ENCODE measurements at places on chromosomes 3 and 15.

DNA sequence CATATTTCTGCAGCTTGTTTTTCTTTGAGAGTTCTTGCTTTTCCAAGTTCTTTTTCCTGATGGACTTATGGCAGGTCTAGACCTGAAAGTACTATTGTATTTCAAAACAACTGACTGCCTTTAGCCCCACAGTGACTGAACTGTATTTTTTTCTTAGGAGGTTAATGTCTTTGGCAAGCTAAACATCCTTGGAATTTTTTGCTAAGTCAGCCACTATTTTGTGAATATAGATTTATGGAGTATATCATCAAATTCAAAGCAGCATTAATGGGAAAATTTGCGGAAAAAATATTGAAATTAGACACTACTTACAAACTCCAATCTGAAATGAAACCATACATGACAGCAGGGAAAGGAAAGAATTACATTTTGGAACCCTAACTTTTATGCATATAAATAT lies 8.6 kb downstream of the PIK3CA start:
- DNase-seq, result no peak

DNA sequence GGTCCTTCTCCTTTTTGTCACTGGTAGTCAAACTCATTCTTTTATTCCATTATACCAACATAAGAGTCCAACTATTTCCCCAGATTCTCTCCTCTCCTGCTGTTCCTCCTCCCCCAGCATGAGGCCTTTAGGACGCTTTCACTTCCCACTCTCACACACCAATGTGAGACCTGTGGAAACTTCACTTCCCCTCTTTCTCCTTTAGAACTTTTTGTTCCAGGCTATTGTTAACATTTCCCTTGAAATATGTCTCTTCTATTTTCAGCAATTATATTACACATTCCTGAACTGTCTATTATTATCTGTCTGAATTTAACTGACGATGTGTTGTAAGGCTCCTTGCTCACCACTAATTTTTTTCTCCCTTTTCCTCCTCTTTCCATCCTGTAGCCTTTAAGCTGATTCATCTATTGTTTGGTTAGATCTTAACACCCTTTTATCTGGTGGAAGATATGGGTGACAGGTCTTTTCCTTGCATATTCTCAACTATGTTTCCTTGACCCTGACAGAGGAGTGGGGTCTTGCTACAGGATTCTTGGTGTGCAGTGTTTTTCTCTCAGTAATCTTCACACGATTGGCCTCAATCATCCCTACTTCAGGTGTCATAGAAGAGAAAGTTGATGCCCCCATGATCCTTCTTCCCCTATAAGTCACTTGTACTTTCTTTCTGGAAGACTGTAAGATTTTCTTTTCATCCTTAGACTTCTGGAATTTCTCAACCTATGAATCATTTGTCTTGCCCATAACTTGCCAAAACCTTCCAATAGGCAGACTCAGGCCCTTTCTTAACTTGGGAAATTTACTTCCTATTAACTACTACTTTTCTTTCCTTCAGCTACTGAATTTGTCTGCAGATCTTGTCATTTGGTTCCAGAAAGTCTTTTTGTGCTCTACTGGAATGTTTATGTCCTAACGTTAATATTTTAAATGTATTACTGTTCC lies 5.9 kb downstream of the CYP19A1 start:
- no peak for DNase-seq

GRCh38 chr15:35991386-35991785 lies 445.4 kb upstream of the DPH6 start:
- no peak for DNase-seq

- DNase-seq, result no peak
These were observed 23.8 kb downstream of the ZNF654 start for GRCh38 chr3:88082854-88083253.

- DNase-seq, result no peak
These were observed 253.0 kb upstream of the NSMCE3 start for GRCh38 chr15:29522373-29523276.

DNA sequence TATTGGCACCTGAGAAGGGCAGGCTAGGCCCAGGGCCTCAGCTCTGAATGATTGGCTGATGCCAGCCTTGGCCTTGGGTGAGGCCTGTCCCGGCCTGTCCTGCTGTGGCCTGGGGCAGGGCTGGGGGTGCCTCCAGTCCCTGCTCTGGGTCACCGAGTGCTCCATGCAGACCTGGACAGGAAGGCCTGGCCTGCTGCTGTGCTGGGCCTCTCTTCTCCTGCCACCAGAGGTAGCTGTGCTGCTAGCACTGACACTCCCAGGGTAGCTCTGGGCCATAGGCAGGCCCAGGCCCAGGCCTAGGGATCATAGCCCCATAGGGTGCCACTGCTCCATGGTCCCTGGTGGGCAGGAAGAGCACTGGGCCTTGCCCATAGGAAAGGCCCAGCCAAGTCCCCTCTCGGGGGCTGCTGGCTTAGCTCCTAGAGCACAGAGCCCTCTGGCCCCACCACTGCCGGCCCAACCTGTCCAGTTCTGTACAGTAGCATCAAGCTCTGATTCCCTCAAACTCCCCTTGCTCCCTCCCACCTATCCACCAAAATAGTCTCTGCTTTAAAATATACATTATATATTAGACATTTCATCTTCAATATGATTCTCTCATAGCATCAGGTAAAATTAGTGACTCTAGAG lies 18.2 kb downstream of the ABTB1 start:
- no peak for DNase-seq

Data from GM19239 (cell line).